ENCODE measurements at places on chromosomes 4 and X. TPM values are rescaled to one million over a fixed set of nuclear protein-coding genes. Genes with fewer than 3 reads are reported as not detected.

GRCh38 chrX:49129427-49129826 is 5.9 kb upstream of the GPKOW start:
- no peak for DNase-seq
- no peaks in the 10 kb centered on the region for H3K36me3 ChIP-seq
- no peaks in the 10 kb centered on the region for H3K27me3 ChIP-seq
- no peak overlapping the region for H3K4me3 ChIP-seq

GRCh38 chr4:164959896-164960295 is 17.6 kb downstream of the TRIM61 start:
- H3K4me3 ChIP-seq: no peak overlapping the region
- no peaks in the 10 kb centered on the region for H3K27me3 ChIP-seq
- H3K27ac ChIP-seq: no peak overlapping the region
- H3K36me3 ChIP-seq: no peaks in the 10 kb centered on the region
- DNase-seq: no peak

Gene OR13H1
- total RNA-seq: not detected

GRCh38 chrX:65508851-65509250 is 25.7 kb downstream of the LAS1L start:
- no peaks in the 10 kb centered on the region for H3K4me1 ChIP-seq
- H3K27ac ChIP-seq: no peak overlapping the region
- peaks cover 23% of the 10 kb centered on the region for H3K36me3 ChIP-seq
- no peak overlapping the region for H3K4me3 ChIP-seq

DNA sequence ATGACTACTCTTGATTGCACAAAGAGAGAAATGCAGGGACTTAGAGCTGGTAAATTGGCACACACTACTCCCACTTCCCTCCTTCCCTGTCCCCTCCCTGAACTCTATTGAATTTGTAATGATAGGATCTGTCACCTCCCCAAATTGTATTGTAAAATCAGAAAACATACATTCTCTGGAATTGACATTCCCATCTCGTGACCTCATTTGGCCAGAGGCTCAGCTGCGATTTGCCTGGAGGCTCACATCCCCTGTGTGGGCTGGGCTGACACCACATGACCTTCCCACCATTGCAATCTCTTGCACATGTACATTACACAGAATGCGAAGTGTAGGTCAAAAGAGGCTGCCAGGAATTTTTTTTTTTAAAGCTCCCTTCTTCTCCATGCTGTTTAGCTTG is 172.1 kb downstream of the MID1IP1 start:
- no peaks in the 10 kb centered on the region for H3K4me1 ChIP-seq
- DNase-seq: no peak
- no peaks in the 10 kb centered on the region for H3K27me3 ChIP-seq
- no peaks in the 10 kb centered on the region for H3K36me3 ChIP-seq
- H3K4me3 ChIP-seq: no peak overlapping the region

GRCh38 chr4:131459430-131460101 is 1689.5 kb upstream of the PCDH10 start:
- H3K36me3 ChIP-seq: no peaks in the 10 kb centered on the region
- H3K4me3 ChIP-seq: no peak overlapping the region
- no peak for DNase-seq
- no peak overlapping the region for H3K27ac ChIP-seq

All from H1 (cell line).